ENCODE measurements at places on chromosomes 5 and 9. TPM values are rescaled to one million over a fixed set of nuclear protein-coding genes. Genes with fewer than 3 reads are reported as not detected.

The IRX1 gene
- 7.5 TPM for total RNA-seq

DNA sequence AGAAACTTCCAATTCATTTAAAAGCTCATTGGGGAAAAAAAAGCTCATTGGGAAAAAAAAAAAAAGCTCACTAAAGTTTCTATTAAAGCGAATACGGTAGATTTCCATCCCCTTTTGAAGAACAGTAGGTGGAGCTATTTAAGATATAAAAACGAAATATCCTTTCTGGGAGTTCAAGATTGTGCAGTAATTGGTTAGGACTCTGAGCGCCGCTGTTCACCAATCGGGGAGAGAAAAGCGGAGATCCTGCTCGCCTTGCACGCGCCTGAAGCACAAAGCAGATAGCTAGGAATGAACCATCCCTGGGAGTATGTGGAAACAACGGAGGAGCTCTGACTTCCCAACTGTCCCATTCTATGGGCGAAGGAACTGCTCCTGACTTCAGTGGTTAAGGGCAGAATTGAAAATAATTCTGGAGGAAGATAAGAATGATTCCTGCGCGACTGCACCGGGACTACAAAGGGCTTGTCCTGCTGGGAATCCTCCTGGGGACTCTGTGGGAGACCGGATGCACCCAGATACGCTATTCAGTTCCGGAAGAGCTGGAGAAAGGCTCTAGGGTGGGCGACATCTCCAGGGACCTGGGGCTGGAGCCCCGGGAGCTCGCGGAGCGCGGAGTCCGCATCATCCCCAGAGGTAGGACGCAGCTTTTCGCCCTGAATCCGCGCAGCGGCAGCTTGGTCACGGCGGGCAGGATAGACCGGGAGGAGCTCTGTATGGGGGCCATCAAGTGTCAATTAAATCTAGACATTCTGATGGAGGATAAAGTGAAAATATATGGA, at the start of gene PCDHGA12:
Gene PCDHGA12, plus strand, starts transcription at position 176 of the 782 bp plus-strand sequence. Its CDS starts 253 bp downstream, at position 429.
- DNase-seq: peak; percentile 90

DNA sequence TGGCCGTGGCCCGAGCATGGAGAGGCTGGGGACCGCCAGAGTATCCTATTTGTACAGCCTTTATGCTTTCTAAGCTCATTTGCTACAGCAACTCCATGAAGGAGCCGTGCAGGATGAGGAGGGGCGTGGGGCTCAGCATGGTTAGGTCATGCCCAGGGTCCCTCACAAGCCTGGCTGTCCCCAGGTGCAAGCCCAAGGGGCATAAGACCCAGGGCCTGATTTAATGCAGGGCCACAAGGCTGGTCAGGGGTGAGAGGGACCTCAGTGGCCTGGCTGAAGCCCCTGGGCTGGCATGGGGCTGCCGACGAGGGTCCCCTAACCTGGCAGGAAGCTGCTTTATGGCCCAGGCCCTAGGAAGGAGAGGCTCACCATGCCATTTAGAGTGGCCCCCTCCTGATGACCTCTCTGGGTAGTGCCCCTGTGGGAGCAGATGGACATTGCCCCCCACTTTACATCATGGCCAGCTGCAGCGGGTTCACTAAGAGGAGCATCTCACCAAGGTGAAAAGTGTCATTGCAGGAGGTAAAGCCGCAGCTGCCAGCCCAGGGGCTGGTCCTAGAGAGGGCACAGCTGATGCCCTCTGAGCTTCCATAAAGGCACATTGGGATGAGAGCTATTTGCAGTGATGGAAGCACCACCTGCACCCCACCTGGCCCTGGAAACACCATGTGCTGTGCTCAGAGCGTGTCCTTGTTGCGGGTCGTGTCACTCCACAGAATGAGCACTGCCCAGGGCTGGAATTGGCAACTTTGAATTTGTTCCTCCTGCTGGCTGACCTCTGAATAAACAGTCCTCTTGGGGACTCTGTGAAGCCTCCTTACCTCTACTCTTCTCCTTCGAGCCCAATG, 58.9 kb downstream of the ZNF618 start:
- no peak for DNase-seq

GRCh38 chr5:135053278-135053677, 19.2 kb upstream of the PITX1 start:
- DNase-seq: no peak

DNA sequence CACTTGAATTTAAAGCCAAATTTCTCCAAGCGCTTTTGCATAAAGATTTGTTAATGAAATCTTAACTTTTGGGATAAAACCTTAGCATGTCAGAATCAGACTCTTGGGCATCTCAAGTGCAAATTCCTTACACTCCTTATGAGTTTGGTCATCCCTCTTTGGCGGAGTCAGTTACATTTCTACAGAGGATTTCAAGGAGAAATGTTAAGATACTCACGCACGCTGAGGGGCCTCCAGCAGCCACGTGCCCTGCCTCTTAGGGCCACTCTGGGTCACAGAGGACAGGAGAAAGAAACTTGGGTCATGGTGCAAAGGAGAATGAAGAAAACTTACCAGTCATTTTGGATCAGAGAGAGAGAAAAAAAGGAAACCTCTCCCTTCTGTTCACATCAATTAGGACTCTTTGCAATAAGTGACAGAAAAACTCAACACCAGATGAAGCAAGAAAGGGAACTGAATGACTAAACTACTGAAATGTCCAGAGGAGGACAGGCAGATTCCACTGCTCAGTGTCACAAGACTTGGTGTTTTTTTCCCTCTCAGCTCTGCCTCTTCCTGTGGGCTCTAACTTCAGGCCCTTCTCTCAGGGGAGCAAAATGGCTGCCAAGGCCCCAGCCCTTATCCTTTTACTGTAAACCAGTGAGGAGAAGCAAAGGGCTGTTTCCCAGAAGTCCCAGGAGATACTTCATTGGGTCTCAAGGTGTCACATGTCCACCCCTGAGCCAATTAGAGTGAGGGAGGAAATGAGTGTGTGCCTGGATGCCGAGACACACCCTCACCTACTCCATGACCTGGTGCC, 63.3 kb upstream of the NFIL3 start:
- no peak for DNase-seq

DNA sequence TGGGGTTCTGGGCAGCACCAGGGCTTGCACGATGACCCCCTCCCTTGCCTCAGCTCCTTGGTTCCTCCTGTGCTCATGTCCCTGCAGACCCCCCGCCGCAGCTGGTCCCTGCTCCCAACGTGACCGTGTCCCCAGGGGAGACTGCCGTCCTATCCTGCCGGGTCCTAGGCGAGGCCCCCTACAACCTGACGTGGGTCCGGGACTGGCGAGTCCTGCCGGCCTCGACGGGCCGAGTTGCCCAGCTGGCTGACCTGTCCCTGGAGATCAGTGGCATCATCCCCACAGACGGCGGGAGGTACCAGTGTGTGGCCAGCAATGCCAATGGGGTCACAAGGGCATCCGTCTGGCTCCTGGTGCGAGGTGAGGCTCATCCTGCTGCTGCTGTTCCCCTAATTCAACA, 39.1 kb downstream of the HMCN2 start:
- no peak for DNase-seq

DNA sequence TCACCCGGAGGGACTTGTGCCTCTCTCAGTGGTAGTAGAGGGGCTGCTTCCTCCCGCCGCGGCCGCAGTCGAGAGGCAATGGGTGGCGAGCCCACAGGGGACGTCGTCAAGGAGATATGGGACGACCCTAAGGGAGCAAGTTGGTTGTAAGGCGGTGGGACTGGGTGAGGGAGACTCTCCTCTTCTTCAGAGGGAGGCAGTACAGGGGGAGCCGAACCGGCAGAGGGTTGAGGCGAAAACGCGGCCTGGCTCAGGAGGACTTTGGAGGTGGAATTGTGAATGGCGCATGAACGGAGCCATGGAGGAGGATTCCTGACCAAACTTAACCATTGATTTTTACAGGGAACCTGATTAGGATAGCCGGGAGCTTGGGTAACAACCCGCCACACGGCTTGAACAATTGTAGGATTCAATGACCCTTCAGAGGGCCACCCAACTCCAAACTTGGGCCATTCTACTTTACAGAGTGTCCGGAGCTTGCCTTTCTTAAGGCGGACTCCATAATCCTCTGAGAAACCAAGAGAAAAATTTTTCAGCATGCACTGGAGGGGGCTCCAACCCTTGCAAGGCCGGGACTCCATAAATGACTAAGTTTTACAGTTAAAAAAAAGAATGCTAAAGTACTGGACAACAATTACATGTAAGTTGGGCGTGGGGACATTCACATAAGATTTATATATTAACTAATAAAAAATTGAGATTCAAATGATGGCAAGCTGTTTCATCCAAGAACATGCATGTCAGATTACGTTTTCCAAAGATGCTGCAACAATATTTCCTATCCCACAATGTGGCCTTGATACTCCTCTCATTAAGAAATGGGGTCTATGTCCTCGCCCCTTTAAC, 19.4 kb upstream of the RHOBTB3 start:
- no peak for DNase-seq
